LNCaP clone FGC (cell line): ENCODE measurements at places on chromosomes 2 and 18.

DNA sequence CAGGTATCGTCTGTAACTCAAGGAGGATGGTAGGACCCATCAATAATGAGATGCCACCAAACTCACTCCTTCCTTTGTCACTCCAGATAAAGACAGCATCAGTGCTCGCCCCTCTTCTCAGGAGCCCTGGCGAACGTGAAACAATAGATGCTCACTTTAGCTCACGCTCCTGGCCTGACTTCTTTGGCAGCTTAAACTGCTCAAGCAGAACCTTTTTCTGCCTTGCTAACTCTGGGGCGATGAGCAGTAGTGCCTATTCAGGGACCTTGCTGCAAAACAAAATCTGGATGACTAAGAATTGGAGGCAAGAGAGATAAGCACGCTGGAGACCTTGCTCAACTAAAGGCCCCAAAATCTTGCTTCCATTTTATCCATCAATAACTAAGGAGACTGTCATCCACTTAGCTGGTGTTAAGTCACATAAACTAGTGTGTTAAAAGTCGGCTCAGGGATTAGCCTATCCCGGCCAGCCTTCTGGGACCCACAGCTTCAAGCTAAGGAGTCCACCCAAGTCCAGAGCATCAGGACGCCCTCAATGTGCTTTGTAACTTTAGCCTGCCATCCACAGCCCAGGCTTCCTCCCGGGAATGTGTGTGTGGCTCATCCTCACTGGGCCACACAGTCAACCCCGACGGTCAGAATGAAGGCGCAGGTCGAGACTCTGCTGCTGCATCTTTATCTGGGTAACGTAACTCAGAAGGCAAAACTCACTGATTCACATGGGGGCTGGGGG lies 38.9 kb downstream of the ZNF516 start:
- no peak for DNase-seq

GRCh38 chr2:162252153-162252552 lies 8.9 kb upstream of the FAP start:
- DNase-seq, result no peak

- DNase-seq, result no peak
Observed at GRCh38 chr18:37946324-37946723, 380.7 kb upstream of the CELF4 start.

DNA sequence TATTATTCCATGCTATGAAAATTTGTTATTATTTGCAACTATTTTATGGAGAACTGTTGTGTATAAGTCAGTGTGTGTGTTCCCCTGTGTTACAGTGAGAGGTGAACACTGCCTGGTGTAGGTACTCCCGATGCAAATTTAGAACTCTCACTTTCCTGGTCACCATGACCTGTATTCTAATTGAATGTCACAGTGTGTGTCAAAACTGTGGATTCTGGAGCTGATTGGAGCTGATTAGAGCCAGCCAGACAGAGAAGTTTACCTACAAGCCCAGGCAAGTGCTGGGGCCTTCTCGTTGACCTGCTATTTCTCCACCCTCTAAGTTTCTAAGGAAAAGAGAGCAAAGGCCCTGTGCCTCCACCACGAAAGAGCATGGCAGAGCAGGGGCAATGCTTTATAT lies 216.0 kb downstream of the NYAP2 start:
- no peak for DNase-seq

GRCh38 chr2:82256983-82257632 lies 1952.6 kb upstream of the LRRTM1 start:
- no peak for DNase-seq

DNA sequence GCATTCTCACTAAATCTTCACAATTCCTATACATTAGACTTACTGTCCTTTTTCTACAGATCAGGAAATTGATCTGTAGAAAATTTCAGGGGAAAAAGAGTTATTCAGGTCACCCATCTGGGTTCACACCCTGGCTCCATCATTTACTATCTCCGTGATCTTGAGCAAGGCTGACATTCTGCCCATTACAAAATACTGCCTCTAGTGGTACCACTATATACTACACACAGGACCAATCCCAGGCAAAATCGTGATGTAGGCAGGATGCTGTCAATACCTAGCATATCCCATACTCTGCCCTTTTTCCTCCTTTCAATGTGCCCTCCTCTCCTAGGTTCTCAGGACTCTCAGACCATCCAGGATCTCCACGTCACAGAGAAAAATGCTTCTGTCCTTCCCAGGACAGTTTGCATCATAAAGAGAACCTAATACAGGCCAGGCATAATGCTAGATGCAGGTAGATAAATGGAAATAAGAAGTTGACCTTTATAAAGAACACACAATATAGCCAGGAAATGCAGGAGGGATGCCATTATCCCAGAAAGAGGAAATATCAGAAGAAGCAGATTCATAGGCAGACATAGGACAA lies 101.9 kb downstream of the CDH20 start:
- DNase-seq, result peak; percentile 2

GRCh38 chr18:71673954-71674353 lies 870.2 kb downstream of the CBLN2 start:
- DNase-seq, result no peak

- no peak for DNase-seq
Observed at GRCh38 chr2:100793982-100794381, 26.0 kb upstream of the NPAS2 start.

GRCh38 chr2:197028230-197028629 lies 101.7 kb upstream of the PGAP1 start:
- no peak for DNase-seq
